ENCODE measurements at places on chromosomes 1 and 21.
A peak's percentile ranks its signal among the peaks of the same experiment; 100 is the strongest.

DNA sequence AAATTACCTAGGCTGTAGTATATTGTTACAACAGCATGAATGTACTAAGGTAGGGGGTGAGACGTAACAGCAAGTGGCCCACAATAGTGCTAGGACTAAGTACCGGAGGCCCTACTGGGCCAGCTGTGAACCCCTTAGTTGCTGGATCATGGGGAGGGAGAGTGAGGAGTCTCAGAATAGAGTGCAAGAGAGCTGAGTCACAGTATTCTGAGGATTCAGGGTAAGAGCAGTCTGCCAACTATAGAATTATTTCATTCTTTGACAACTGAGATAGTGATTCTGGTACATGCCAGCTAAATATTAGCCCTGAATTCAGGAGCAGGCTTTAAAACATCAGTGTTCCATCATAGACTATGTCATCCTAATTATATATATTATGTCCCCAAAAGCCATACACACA lies 218.7 kb downstream of the TM2D1 start:
- H3K27ac ChIP-seq = no peak overlapping the region
- no peaks in the 10 kb centered on the region for H3K36me3 ChIP-seq
- DNase-seq = no peak
- no peaks in the 10 kb centered on the region for H3K27me3 ChIP-seq
- no peak overlapping the region for H3K4me3 ChIP-seq

- no peaks in the 10 kb centered on the region for H3K27me3 ChIP-seq
- H3K4me1 ChIP-seq = no peaks in the 10 kb centered on the region
- no peak for DNase-seq
These were observed 6.2 kb upstream of the C1orf105 start for GRCh38 chr1:172414331-172414730.

DNA sequence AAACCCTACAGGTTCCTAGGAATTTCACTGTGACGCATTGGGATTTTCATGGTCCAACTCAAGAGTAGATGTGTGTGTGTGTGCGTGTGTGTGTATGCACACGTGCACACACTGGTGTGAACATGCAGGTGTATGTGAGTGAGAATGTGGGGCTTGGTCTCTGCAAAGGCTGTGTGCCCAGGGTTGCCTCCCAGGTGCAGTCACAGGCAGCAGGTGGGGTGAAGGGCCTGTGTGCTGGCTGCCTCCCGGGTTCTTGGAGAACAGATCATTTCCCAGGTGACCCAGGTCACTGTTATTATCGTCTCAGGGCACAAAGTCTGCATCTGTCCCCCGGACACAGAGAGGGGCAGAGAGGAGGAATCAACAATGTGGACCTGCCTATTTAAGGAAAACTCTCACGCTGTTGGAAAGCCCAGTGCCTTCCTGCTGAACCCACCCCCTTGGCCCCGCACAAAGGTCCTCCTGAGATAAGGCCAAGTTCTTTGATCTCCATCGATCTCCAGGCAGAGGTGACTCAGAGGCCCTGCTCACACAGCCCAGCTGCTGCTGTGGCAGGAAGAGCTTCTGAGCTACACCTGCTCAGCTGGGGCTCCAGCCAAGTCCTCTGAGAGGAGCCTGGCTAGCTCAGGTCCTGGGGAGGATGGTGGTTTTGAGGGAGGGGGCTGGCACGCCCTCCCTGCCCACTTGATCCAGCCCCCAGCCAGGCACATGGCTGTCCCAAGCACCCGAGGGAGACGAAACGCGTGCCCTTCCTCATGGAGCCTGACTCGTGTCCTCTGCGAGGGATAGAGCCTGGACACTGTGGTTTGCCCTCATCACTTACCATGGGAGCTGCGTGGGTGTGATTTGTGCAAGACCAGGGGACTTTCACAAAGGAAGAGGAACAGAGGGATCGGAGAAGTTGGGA lies 134.0 kb upstream of the ARHGEF16 start:
- peaks cover 4% of the 10 kb centered on the region for H3K27me3 ChIP-seq
- DNase-seq = peak; percentile 66
- H3K4me3 ChIP-seq = no peak overlapping the region
- no peaks in the 10 kb centered on the region for H3K36me3 ChIP-seq

GRCh38 chr1:185636848-185637247 lies 97.3 kb upstream of the HMCN1 start:
- no peaks in the 10 kb centered on the region for H3K27me3 ChIP-seq
- no peaks in the 10 kb centered on the region for H3K4me1 ChIP-seq
- H3K27ac ChIP-seq = no peak overlapping the region
- DNase-seq = no peak
- no peaks in the 10 kb centered on the region for H3K36me3 ChIP-seq

GRCh38 chr1:71919811-71920509 lies 362.4 kb downstream of the NEGR1 start:
- H3K4me3 ChIP-seq = no peak overlapping the region
- no peaks in the 10 kb centered on the region for H3K27me3 ChIP-seq
- peak; percentile 74 for DNase-seq
- H3K27ac ChIP-seq = no peak overlapping the region
- H3K36me3 ChIP-seq = no peaks in the 10 kb centered on the region
- no peaks in the 10 kb centered on the region for H3K4me1 ChIP-seq

GRCh38 chr1:3206696-3207095 lies 137.7 kb downstream of the PRDM16 start:
- H3K27ac ChIP-seq = no peak overlapping the region
- no peaks in the 10 kb centered on the region for H3K4me1 ChIP-seq
- H3K27me3 ChIP-seq = no peaks in the 10 kb centered on the region

All from SJCRH30 (cell line).